CD4-positive, alpha-beta T cell treated with Interleukin-2 at 100 ng/mL for 4 hours (primary cell): ENCODE measurements at places on chromosomes 6 and 20.

DNA sequence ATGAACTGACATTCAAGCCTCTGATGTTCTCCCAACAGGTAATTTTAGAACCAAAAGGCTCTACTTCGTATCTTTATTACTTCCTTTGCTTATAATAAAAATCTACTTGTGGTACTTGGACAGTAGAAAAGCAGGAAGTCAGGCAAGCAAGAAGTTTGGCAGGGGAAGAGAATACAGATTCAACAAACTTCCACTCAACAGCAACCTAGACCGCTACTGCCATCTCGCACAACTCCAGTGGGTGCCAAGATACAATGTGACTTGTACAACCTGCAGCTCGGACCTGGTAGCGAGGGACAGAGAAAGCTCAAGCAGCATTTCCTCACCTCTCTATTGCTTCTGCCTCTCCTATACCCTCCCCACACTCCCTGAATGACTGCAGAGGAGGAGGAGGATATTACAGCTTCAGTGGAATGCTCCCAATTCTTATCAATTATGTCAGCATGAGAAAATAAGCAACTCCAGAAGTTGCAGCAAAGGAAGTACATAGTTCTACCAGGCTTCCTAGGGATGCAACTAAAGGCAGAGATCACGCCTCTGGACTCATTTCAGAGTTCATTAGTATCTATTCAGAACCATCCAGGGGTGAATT is 76.5 kb downstream of the MBOAT1 start:
- no peak for DNase-seq

DNA sequence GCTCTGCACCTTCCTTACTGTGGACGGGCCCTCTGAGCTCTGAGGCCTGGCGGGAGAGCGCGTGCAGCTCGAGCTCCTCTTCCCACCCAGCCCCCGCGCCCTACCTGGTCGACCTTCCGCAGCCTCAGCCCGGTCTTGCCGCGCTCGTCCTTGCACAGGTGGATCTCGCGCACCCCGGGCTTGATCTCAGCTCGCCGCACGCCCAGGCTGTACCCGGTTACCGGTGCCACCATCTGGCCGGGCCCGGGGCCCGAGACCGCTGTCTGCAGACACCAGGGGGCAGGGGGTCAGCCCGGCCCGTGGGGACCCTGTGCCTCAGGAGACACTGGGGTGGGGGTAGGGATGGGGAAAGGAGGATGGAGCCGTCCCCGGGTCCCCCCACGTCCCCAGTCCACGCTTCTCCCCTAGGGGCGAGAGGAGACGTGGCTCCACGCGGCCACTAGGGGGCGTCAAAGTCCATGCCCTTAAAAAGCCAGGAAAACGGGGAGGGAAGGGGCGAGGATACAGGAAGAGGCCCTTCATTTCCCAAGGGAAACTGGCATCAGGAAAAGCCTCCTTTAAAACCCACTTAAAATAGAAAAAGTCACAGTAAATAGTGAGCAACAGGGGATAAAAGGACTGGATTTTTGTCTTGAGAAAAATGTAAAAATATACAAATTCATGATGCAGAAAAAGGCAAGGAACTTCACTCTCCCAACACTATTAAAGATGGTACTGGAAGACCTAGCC is 15.5 kb downstream of the SDCBP2 start:
- DNase-seq, result peak; percentile 62

GRCh38 chr6:33168284-33168601 is 24.0 kb downstream of the COL11A2 start:
- DNase-seq, result no peak

DNA sequence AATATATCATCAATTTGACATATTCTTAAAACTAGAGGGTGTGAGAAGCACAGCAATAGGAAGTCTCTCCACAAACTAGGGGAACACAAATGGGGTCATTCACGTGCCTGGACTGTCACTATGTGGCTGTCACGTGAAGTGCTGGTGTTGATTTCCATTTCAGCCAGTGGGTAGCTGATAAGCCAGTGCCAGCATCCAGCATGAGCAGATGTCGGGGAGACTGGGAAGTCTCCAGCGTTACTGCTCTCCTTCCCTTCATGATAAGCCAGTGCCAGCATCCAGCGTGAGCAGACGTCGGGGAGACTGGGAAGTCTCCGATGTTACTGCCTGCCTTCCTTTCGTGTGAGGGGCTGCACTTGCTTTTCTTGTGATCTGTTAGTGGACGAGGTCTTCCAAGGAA is 5.6 kb upstream of the SLC17A9 start:
- no peak for DNase-seq

DNA sequence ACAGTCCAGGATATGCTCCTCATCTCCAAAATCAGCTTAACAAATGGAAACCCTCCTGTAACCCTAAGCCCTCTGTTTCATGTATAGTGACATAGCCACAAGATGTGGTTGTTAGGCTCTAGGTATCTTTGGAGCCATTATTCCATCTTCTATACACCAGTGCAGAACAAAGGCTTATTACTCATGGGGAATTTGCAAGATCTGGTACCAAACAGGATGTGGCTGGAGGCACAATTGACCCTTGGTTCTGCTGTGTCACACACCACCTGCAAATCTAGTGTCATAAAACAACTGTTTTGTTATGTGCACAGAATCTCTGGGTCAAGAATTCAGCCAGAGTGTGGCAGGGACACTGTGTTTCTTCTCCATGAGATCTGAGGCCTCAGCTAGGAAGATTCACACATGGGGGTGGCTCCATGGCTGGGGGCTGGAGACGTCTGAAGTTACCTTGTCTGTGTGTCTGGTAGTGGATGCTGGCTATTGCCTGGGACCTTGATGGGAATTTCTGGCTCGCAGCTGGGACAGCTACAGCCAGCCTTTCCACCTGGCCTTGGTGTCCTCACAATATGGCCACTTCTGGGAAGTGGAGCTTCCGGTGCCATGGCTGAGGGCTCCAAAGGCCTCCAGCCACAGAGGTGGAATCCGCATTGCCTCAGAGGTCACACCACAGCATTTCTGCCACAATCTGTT is 369.9 kb downstream of the CDH26 start:
- no peak for DNase-seq

- no peak for DNase-seq
Measured at GRCh38 chr6:17494919-17495318, 101.5 kb downstream of the CAP2 start.

GRCh38 chr6:148463671-148464070 is 121.0 kb downstream of the SASH1 start:
- no peak for DNase-seq

GRCh38 chr6:134908906-134909516 is 40.9 kb downstream of the ALDH8A1 start:
- DNase-seq, result no peak

GRCh38 chr6:29947077-29947980 is 5.0 kb downstream of the HLA-A start:
- DNase-seq, result no peak

DNA sequence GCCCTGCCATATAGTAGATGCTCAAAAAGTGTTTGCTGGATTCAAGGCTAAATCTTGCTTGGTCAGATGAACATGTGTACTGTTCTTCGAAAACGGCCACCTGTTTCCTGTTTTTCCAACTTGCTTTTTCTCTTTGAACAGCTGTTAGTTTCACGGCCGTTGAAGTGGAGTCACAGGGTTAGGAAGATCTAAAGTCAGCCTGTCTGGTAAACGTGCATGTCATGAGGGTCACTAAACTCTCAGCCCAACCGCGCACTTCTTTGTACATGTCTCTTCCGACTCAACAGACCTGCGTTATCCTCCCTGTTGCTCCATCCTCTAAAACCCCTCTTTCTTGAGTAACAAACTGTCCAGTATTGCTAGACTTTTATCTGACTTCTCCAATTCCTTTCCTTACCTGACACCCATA is 93.2 kb upstream of the MAN1A1 start:
- no peak for DNase-seq

- DNase-seq, result no peak
Measured at GRCh38 chr20:14838663-14839628, 501.5 kb upstream of the FLRT3 start.

- DNase-seq, result no peak
Measured at GRCh38 chr6:46757214-46757596, 10.5 kb downstream of the ANKRD66 start.

DNA sequence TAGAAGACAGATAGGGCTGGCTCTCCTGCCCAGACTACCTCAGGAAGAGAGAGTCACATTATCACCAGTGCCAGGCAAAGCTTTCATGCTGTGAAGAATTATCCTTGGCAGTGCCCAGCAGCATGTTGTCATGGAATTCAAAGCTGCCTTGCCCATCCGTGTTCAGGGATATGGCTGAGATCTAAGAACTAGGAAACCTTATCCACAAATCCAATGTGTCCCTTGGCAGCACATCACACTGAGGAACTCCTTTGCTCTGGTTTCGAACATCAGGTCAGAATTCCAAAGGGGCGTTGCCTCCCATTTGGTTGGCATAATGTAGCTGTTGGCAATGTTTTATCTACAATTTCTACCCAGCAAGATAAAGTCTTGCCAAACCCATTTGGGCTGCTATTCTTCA is 52.7 kb downstream of the ADGRF1 start:
- DNase-seq, result no peak

DNA sequence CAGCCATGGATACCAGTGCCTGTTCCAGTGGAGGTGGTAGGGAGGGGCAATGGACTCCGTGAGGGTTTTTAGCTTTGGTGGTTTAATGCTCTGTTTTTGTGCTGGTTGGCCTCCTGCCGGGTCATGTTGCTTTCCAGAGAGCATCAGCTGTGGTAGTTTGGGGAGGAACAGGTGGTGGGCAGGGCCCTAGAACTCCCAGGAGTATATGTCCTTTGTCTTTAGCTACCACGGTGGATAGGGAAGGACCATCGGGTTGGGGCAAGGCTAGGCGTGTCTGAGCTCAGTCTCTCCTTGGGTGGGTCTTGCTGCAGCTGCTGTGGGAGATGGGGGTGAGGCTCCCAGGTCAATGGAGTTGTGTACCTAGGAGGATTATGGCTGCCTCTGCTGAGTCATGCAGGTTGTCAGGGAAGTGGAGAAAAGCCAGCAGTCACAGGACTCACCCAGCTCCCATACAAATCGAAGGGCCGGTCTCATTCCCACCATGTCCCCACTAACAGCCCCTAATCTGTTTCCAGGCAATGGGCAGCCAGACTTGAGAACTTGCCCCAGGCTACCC is 38.9 kb downstream of the MRAP2 start:
- DNase-seq, result no peak

- DNase-seq, result no peak
Measured at GRCh38 chr6:93624408-93624807, 205.0 kb upstream of the EPHA7 start.

DNA sequence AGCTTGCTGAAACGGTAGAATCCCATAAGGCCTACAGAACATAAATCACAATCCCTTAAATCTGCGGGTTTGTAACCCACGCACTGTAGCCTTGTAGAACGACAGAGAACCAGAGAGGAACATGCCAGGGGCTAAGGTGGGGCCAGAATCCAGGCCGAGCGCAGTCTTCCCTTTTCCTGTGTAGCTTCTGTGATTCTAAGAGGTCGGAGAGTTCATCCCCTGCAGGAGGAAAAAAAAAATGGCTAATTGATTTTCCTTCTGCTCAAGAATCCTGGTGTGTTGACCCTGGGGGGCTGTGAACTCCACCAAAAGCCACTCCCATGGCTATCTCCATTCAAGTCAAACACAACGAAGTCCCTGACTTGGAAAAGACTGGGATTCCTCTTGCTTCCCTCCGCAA is 96.3 kb downstream of the SPTLC3 start:
- no peak for DNase-seq

DNA sequence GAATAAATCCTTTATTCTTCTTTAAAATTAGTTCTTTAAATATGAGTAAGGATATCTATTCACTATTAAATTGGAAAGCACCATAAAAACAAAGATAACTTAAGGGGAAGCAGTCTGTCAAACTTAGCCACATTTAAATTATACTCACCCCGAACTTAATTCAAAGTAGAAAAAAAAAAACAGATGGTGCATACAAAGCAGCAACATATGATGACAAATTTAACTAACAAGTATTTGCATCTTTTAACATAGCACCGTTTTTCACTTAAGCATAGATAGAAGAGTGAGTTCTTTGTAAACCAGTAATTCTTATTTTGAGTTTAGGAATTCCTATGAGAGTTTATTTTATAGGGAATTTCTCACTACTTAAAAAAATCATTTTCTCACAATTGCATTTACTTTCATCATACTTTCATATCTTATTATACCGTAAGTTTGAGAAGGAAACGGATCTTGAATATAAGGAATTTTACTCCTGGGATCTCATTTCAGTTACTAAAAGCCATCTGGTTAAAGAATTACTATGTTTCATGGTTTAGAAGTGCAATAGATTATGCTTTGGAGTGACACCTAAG is 828.2 kb upstream of the MAP3K7 start:
- DNase-seq, result no peak

DNA sequence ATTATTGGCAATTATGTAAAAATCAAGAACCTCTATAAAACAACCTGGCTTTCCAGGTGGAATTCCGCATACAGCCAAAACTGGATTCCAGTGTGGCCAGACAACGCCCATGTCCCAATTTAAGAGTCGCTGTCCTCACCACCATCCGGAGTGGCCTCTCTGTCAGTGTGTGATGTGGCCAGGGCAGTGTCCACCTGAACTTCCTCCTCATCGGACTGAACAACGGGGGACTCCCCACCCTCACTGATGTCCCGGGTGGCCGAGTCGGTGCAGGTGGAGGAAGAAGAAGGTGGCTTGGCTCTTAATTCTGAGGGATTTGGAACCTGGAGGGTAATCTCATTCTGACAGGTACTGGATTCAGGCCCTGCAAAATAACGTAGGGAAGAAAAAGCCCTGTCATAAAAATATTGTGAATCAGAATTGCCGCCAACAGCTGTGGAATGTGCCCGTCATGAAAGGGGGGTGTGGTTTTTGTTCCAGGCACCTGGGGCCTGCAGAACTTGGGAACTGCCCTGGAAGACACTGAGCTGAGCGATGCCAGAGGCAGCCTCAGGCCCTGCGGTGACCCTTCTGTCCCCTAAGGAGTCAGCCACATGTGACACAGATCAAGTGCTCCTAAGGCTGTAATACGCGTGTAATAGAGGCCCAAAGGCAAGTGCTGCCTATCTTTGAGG is 139.8 kb downstream of the DTNBP1 start:
- DNase-seq, result no peak

GRCh38 chr6:16769131-16769985 is 8.1 kb upstream of the ATXN1 start:
- peak; percentile 83 for DNase-seq

GRCh38 chr6:145841668-145842067 is 27.1 kb upstream of the FBXO30 start:
- DNase-seq, result no peak

GRCh38 chr6:152575161-152575560 is 62.0 kb downstream of the SYNE1 start:
- no peak for DNase-seq

DNA sequence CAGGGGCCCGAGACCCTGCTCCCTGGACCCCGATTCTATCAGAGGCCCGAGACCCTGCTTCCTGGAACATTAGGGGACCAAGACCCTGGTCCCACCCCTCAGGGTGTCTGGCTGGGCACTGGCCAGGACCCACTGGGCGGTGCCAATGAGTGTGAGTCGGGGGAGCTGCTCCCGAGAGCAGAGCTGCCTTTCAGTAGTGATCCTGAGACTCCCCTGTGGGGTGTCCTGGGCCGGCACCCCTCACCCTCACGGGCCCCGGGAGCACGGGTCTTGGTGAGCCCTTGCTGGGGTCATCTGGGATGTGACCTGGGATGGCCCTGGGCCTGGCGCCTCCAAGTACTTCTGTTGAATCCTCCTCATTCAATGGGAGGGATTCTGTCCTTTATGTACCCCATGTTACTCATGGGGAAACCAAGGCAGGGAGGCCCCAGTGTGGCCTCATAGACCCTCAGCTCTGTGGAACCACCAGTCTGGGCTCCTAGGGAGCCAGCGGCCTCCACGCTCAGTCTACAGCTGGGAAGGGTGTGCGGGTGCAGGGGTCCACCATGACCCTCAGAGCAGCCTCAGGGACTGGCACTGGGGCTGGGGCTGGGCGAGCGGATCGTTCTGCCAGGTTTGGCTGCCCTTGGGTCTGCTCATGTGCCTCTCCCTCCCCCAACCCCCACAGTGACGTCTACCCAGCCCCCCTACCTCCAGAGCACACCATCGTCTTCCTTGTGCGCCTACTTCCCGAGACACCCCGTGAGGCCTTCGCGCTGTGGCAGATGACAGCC is 25.6 kb downstream of the COL20A1 start:
- DNase-seq, result no peak
